ENCODE measurements at places on chromosomes 1 and 21.

GRCh38 chr1:72241397-72241796 is 40.9 kb downstream of the NEGR1 start:
- DNase-seq: no peak

GRCh38 chr1:212430955-212431394 is 1.7 kb upstream of the NENF start:
- DNase-seq: no peak

- no peak for DNase-seq
Observed at GRCh38 chr1:76901158-76901767, 34.0 kb downstream of the ST6GALNAC5 start.

DNA sequence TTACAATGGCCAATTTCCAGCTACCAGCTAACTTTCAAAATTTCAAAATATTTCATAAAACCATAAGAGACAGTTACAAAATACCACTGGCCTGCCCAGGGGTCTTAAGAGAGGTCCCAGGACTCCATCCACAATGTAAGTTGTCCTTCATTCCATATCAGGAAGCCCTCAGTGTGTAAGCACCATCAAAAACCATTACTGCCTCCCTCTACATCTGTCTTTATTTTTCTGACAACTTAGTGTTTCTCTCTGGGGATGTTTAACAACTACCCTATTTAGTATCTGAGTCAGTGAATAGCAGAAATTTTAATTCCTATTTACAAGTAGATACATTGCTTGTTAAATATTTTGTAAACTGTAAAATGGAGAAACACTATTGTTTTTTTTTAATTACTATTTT is 339.3 kb upstream of the ADAMTS5 start:
- DNase-seq: no peak

DNA sequence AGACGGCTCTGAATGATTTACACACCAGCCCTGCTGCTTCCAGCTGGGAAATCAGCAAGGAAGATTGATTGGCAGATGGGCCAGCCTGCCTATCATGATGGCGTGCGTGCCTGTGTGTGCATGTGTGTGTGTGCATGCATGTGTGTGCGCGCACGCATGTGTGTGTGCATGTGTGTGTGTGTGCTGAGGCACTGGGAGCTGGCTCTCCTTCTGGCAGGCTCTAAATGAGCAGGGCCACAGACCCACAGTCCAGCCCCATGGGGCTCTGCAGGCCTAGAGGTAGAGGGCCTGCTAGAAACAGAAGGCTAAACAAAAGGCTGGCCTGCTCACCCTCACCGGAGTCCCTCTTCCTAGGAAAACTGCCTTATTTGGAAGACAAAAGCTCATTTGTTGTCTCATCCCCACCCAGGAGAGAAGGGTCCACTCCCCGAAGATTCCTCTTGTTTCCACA is 6.0 kb downstream of the KLHDC8A start:
- no peak for DNase-seq

GRCh38 chr1:243315893-243316292 is 60.1 kb downstream of the SDCCAG8 start:
- no peak for DNase-seq

GRCh38 chr1:27299385-27300271 is 22.3 kb upstream of the TMEM222 start:
- DNase-seq: no peak

GRCh38 chr1:67644566-67644965 is 40.4 kb upstream of the GADD45A start:
- no peak for DNase-seq

DNA sequence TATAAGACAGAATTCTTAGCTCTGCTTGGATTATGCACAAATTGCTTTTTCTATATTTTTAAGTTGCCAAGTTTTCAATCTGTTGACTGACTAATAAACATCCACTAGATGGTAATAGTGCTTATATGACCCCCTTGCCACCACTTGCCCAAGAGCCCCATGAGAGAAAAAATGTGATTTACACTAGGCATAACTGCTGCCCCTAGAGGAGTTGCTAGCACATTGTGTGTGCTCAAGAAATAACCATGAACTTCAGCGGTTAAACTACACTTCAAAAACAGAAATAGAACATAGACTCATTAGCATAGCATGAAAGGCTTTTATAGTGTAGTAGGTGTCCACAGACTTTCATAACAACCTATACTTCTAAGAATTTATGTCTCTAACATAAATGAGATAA is 61.4 kb downstream of the BRINP3 start:
- DNase-seq: no peak

DNA sequence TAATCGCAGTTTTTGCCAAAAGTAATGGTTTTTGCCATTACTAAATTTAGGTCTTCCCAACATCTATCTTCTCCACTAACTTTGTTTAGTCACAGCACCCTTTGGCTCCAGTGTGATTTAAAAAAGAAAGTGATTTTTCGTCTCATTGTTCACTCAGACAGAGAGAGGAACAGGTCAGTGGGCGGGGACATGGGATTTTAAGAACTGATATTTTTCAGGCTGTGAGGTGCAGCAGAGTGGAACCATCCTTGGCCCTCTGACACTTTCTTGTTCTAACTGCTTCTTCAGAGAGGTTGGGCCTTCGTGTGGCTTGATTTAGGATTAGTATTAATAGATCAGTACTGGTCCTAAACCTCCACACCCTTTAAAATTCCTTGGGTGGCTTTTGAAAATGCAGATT is 38.8 kb downstream of the CASQ2 start:
- no peak for DNase-seq

- no peak for DNase-seq
Observed at GRCh38 chr1:208985231-208985630, 598.3 kb upstream of the CAMK1G start.

DNA sequence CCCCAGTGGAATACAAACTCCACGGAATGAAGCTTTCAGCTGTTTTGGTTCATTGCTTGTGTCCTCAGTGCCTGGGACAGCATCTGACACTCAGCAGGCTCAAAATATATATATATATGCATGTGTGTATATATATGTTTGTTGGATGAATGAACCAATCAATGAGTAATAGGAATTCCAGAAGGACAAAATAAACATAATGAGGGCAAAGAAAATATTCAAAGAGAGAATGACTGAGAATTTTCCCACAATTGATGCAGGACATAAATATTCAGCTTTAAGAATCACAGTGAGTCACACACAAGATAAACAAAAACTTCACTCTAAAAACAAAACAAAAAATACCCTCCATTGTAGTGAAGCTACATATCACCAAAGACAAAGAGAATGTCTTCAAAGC is 64.0 kb downstream of the CHD5 start:
- no peak for DNase-seq

- no peak for DNase-seq
Observed at GRCh38 chr1:7455796-7456721, 315.0 kb upstream of the VAMP3 start.

DNA sequence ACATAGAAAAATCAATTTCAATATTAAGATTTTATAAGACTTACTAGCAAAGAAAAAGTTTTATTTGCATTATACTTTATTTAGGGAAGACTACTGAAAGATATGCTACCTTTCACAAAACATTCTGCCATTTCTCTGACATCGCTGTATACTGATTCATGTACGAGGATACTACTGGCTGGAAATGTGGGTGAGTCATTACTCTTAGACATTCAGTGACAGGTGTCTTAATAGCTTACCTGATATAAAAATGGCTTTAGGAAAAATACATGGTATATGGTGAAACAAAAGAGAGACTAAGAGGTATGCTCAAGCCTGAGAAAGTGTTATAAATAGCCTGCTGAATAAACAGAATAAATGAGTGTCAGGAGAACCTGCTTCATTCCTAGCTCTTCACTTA is 73.0 kb upstream of the EXO1 start:
- no peak for DNase-seq

DNA sequence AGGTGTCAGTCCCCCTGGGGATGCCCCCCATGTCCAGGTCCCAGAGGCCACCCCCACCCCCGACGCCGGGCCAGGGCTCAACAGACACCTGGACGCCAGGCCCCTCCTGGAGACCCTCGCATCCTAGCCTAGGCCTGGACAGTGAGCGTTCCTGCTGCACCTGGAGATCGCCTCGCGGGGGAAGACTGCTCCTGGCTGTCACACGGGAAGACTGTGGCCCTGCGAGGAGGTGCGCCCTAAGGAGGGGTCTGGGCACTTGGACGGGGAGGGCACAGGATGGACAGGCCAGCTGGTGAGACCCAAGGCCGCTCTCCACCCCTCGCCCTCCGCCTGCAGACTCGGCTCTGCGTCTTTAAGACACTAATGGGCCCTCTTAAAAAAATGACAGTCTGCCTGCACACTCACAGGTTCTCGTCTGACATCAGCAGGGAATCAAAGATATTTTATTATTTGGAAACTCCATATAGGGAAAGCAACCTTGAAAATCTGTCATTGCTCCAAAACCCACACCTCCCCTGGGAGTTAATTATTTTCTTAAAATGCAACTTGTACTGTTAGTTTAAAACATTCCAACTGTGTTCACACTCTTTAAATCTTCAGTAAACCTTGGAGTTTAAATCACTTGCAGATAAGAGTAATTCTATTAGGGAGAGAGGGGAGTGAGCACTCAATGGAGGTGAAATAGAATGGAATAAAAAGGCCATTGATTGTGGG is 45.6 kb upstream of the ACTRT2 start:
- no peak for DNase-seq

DNA sequence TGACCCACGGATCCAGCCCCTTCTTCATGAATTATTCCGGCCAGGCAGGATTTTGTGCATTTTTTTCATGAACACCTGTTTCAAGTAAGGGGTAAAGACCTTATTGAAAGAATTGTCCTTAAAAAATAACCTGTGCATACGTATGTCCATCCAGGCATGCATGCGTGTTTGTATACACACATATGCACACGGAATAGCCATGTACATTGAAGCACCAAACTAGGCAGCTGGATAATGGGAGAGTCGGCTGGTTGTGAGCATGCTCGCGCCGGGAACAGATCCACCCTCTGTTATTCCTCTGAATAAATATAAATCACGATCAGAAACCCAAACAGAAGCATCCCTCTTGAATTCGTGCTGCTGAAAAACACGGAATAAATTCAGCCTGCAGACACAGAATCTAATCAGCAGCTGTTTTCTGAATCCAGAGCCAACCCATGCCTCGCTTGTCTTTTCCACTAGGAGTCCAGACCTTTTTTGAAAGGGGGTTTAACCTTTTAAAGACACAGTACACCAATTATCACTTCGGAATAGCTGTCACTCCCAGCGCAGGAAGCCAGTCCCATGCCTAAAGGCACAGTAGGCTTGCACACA is at the start of gene HIVEP3:
HIVEP3 (minus strand) TSS at position 473 of the 594 bp plus-strand sequence.
- no peak for DNase-seq

- DNase-seq: no peak
Observed at GRCh38 chr1:61170328-61171238, 88.2 kb downstream of the NFIA start.

- DNase-seq: peak; percentile 38
Observed at GRCh38 chr1:156571919-156572662, at the start of gene IQGAP3. IQGAP3 (minus strand) TSS chr1:156572565; CDS start chr1:156572529, 36 bp downstream.

DNA sequence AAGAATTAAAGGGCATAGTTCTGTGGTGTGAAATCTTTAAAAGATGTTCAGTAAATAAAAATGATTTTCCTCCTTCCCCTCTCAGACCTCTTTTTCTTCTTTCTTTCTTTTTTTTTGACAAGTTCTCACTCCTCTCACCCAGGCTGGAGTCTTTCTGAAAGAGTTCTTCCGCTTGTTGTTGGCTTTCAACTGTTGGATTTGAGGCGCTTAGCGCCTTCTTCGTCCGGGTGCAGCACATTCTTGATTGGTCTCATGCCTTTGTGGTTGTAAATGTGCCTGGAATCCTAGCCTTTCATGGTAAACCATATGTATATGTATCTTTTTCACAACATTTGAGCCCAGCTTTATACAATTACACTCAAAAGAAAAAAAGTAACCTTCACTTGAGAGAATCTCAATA is 980 bp upstream of the METTL18 start:
- DNase-seq: no peak

DNA sequence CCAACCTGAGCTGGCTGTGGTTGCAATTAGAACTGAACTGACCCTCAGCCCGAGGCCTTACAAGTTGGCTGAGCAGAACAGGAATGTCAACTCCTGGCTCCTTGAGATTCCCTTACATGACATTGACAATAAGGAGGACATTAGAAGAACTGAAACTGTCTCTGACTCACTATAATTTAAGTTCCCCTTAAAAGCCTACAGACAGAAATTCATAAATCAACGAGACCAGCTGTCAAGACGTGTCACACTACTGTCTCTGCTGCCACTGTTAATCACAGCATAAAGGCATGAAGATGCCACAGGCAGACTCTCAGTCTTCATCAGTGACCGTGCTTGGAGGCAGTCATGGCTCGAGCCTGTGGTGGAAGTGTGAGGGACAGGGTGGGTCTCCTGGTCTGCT is 168.8 kb downstream of the GABPA start:
- no peak for DNase-seq

GRCh38 chr21:35933466-35933865 is 126.9 kb downstream of the SETD4 start:
- DNase-seq: no peak

DNA sequence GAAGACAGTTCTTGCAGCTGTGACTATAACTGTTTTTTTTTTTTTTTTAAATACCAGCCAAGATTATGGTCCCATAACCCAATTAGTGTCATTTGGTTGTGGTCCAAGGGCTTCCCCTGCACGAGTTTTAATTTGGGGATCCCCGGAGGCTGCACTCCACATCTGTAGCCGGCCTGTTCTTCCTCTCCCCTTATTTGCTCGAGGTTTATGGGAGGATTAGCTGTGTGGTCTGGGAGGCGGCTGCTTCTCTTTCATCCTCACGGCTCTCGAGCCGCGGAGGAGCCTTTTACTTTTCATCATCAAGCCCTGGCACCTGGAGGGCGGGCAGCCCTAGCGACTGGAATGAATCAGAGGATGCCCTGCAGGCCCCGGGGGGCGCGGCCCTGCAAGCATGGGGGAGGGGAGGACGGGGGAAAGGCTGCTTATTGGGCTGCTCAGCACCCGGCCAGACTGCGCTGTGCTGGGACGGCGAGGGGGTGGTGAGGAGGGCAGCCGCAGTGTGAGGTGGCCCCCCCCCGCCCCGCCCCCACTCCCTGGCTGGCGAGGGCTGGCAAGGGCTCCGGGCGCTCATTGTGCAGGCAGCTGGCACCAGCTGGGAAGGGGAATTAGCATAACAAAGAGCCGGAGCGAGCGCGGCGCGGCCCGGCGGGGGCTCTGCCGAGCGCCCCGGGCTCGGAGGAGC is 18.5 kb downstream of the SERTAD4 start:
- no peak for DNase-seq

DNA sequence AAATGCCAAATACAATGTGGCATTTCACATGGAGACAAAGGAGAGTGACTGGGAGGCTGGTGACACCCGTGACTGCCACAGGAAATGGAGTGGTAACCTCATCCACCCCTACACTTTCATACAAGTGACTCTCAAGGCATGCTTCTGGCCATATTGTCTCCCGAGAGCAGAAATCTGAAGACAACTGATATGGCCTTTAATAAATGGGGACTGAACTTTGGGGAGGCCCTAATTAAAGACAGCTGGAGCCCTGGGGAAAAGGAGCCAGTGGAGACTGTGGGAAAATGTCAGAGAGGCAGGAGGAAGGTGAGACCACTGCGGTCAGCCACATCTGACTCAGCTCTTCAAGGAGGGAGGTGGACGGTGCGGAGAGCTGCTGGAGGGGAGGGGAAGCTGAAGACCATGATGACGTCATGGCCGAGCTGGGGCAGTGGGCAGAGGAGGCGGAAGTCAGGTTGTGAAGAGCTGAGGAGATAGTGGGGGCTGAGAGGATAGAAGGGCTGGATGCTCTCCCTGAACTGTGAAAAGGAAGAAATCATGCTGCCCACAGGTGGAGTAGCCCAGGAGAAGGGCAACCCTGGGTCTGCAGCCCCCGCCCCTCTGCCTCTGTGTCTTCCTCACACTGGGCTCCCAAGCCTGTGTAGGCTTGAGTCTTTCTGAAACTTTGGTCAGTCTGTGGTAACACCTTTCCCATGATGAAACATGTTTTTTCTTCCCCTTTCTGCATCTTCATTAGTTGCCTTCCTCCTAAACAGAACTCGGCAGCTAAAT is 14.0 kb upstream of the NCF2 start:
- no peak for DNase-seq
